ENCODE measurements at places on chromosomes 3 and 15.

DNA sequence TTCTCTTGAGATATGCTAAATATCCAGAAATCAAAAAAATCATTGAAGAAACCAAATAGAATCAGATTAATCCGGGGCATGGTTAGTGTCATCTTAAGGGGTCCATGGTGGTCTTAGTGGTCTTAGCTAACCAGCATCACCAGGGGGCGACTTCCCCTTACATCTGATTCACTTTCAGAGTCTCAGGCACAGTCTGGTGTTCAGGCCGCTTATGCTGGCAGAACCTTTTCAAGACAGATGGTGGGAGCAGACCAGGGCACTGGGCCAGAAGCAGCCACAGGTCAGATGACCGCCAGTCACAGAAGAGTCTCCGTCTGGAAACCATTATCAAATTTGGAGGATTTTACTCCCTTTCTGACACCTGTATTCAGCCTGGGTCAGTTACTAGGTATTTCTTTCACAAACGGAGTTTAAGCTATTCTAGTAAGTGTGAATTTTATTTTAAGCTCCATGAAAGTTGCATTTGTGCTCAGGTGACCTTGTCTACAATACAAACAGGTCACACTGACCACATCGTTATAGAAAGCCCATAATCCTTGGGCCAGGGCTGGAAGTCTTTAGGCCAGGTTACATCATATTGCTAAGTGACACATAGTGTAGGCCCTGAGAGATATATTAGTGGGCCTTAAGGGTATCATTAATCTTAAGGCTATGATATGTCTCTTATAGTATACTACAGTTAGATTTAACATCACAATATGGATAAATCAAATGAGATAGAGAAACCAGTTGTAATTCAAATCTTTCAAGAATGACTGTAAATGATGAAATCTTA lies 365.5 kb downstream of the GBE1 start:
- DNase-seq: no peak

DNA sequence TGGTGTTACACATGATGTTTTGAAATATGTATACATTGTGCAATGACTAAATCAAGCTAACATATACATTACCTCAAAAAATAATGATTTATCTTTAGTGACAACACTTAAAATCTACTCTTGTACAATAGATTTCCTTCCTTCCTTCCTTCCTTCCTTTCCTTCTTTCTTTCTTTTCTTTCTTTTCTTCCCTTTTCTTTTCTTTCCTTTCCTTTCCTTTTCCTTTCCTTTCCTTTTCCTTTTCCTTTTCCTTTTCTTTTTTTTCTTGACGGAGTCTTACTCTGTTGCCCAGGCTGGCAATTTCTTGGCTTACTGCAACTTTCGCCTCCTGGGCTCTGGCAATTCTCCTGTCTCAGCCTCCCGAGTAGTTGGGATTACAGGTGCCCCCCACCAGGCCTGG lies 170.5 kb downstream of the NLGN1 start:
- no peak for DNase-seq

GRCh38 chr3:136861890-136862616 lies at the start of gene NCK1:
Gene NCK1, plus strand, starts transcription at chr3:136862208. Its CDS starts 65,794 bp downstream, at chr3:136928002.
- peak; percentile 91 for DNase-seq

DNA sequence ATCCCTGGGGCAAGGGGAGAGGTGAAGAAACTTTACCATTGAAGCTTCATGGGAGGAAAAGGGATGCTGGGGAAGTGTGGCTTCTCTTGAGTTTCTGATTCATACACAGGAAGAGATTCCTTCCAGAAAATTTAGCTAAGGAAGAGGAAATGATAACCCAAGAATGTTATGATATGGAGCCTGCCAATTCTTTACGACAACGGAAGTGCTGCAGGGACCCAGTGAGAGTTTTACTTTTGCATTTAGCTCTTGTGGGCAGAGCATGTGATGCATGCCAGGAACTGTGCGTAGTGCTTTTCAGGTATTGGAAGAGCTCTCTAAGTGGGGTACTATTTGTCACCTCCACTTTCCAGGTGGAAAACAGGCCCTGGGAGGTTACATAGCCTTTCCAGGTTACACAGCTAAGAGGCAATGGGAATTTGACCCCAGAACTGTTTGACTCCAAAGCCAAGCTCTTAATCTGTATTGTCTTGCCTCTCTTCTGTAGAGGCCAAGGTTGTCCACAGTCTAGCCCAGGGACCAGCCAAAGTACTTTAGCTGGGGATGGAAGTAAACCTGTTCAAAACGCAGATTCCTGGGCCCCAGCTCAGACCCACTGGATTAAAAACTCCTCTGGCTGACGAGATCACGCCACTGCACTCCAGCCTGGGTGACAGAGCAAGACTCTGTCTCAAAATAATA lies 23.0 kb downstream of the CMTM7 start:
- DNase-seq: no peak

DNA sequence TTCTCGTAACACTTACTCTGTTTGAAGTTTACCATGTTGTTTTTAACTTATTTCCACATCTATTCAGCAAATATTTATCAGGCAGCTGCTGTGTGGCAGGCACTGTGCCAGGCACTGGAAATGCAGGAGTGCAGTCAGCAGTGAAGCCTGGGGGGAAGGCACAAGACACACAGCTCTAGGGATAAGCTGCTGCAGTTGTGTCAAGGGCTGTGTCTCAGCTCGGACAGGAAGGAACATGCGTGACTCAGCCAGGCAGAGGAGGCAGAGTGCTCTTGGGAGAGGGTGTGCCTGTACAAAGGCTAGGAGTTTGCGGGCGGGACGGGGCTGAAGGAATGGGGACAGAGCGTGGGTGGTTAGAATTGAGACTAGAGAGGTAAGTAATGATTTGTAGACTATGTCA lies 24.7 kb downstream of the LYSMD4 start:
- DNase-seq: no peak

DNA sequence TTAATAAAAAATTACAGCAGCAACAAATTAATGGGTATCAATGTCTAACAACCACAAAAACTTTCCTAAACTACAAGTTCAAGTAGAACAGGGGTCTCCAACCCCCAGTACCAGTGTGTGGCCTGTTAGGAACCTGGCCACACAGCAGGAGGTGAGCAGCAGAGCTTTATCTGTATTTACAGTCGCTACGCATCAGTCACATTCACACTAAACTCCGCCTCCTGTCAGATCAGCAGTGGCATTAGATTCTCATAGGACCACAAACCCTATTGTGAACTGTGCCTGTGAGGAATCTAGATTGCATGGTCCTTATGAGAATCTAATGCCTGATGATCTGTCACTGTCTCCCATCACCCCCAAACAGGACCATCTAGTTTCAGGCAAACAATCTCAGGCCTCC lies 18.5 kb upstream of the LIPC start:
- no peak for DNase-seq

DNA sequence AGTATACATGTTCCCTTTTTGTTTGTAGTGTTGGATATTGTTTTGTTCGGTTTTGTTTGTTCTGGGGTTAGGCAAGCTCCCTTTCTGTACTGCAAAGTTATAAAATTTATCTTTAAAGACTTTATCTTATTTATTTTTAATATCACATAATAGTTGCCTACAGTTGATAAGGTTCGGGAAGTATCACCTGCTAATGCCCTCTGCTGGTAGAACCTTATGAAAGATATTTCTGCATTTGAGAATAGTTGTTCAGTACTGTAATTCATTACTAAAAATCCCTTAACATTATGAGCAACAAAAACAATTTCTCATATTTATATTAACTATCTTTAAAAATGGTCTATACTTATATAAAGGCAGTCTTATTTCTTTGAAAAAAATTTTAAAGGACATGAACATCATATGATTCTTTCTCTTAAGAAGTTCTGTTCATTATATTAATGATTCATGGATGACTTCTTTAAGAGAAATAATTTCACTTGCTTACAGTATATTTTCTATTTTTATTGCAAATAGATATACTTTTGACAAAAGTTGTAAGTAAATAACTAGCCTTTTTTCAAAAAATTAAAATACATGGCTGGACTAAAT lies 1126.8 kb downstream of the SI start:
- no peak for DNase-seq

DNA sequence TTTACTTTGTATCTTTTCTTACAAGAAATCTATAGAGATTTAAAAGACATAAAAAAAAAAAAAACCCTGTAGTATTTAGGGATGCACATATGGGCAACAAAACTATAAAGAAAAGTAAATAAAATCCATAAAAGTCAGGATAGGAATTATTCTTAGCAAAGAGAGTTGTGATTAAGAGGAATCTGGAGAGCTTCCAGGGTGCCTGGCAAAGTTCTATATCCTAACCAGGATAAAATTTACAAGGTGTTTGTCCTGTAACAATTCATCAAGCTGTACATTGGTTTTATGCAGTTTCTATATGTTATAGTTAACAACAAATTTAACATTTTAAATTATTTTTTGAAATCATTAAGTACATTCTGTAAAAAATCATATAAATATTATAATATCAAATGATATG lies 7.9 kb downstream of the SECISBP2L start:
- DNase-seq: no peak

GRCh38 chr15:53611145-53611920 lies 148.1 kb downstream of the WDR72 start:
- no peak for DNase-seq

DNA sequence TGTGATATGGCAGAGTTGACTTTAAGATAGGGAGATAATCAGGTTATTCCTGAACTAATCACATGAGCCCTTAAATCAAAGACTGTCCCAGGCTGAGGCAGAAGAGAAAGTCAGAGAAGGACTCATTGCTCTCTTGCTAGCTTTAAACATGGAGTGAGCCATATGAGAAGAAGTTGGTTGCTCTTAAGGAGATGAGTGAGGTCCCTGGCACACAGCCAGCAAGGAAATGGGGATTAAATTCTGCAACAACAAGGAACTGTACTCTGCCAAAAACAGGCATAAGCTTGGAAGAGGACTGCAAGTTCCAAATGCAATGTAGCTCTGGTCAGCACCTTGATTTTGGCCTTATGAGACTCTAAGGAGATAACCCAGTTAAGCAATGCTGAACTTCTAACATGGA lies 457.0 kb downstream of the PLOD2 start:
- no peak for DNase-seq
